ENCODE measurements at places on chromosomes 1 and 21.

GRCh38 chr1:245270063-245270462 lies 115.3 kb downstream of the KIF26B start:
- no peak for DNase-seq

GRCh38 chr1:184387476-184388318 lies 868 bp downstream of the C1orf21 start:
- DNase-seq = peak; percentile 42

DNA sequence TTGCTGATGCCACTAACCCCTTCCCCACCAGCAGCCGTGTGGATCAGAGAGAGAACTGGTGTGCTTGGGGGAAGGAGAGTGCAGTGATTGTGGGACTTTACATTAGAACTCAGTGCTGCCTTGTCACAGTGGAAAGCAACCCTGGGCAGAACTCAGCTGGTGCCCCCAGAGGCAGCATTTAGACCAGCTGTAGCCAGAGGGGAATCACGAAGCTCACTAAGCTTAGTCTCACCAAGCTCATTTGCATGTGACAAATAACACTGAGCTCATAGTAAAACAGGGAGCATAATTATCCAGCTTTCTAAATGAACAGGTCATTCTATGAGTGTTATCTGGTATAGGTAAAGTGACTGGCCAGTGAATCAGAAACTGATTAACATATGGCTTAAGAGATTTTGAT lies 9.8 kb upstream of the SMAP2 start:
- no peak for DNase-seq

DNA sequence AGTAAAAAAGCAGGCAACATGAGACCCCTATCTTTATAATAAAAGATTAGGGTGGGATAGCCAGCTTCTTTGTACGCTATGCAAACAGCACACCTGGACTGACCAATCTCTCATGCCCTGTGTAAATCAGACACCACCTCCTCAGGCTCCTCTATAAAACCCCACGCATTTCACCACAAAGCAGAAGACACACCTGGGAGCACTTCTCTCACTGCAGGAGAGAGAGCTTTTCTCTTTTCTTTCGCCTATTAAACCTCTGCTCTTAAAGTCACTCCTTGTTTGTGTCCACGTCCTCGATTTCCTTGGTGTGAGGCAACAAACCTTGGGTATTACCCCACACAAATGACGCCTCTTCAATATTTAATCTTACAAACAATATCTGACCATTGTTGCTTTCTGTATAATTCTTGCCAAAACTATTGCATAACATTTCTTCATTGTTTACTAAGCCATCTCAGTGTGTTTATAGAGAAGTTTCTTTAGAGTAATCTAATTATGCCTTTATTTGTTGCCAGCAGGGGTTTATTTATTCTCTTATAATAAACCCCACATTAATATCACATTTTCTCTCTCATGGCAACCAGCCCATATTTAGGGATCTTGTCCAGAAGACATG lies 31.6 kb upstream of the NUF2 start:
- DNase-seq = no peak

- DNase-seq = peak; percentile 38
Measured at GRCh38 chr1:222618880-222619596, 1.1 kb downstream of the MIA3 start.

- DNase-seq = peak; percentile 72
Measured at GRCh38 chr1:235093696-235094592, 34.7 kb downstream of the TOMM20 start.

GRCh38 chr21:15768853-15769252 lies 39.1 kb downstream of the USP25 start:
- no peak for DNase-seq

DNA sequence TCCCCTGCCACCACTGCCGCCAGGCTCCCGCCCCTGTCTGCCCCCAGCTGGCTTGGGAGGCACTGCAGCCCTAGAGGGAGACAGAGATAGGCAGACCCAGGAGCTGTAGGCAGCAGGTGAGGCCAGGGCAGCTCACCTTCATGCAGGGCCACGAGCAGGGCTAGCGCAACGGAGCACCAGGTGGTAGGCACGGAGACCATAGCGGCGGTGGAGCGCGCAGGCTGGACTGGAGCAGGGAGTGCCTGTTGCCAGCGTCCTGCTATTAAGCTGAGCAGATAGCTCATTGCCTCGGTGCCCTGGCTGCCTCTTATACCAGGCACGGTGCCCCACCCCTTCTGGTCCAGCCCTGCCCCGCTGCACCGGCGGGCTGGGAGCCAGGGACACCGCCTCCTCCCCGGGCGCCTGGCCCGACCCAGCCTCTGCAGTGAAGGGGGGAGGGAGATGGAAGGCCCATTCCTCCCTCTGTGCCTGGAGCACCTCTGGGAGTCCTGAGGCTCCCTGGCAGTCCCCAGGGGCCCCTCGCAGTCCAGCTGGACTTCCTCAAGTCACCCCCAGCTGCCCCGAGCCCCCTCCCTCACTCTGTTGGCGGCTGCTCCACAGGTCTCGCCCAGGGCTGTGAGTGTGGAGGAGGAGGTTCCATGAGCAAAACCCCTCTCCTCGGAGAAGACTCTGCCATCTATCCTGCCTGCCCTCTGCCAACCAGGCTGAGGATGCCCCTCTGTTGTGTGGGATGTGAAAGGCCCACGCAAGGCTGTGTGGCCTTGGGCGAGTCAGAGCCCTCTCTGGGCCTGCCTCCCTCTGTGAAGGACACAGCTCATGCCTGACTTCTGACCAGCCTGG lies at the start of gene EDN2:
Gene EDN2 (minus strand): TSS at position 282 of the 840 bp plus-strand sequence. CDS start 82 bp downstream, at position 200.
- DNase-seq = no peak

- DNase-seq = no peak
Measured at GRCh38 chr1:204684571-204685235, 835 bp downstream of the LRRN2 start.

DNA sequence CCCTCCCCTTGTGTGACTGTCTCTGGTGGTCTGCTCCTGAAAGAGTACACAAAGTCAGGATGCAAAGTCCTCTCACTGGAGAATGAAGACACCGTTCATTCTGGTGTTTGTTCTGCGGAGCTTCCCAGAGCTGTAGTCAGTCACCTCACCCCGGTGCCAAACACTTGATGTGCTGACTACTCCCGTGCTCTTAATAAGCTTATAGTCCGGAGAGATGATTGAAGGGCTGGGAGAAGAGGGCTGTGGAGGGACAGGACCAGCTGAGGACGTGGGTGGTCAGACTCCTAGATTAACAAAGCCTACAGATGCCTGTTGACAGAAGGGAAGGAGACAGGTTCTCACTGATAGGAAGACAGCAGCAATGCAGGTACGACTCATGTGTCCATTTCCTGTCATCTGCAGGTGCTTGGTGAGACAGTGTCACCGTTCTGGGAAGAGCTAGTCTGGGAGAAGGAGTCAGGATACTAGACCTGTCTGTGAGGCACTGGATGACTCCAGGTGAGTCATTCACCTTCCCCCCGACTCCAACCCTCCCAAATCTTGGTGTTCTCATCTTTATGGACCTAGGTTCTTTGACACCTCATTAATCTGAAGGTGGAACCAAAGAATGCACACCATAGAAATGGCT lies 40.4 kb upstream of the LRRN2 start:
- DNase-seq = no peak

GRCh38 chr1:84998642-84999280 lies 1.8 kb upstream of the MCOLN2 start:
- DNase-seq = peak; percentile 49

- no peak for DNase-seq
Measured at GRCh38 chr1:55203064-55203463, 12.1 kb downstream of the USP24 start.

DNA sequence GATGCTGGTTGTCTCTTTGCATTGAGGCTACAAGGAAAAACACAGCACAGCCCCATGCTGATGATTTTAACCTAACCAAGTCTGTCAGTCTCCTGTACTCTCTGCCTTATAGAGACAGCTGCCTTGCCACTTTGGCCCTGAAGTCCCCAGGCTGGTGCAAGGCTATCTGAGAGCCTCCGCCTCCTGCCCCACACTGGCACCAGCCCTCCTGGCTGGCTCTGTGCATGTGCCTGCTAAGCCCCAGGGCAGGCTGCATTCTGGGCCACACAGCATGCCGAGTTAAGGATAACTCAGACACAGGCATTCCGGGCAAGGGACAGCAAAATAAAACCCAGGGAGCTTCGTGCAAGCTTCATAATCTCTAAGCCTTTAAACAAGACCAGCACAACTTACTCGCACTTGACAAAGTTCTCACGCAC lies 910 bp downstream of the RUNX1 start:
- no peak for DNase-seq

- DNase-seq = no peak
Measured at GRCh38 chr1:86239894-86240293, 83.3 kb upstream of the COL24A1 start.

DNA sequence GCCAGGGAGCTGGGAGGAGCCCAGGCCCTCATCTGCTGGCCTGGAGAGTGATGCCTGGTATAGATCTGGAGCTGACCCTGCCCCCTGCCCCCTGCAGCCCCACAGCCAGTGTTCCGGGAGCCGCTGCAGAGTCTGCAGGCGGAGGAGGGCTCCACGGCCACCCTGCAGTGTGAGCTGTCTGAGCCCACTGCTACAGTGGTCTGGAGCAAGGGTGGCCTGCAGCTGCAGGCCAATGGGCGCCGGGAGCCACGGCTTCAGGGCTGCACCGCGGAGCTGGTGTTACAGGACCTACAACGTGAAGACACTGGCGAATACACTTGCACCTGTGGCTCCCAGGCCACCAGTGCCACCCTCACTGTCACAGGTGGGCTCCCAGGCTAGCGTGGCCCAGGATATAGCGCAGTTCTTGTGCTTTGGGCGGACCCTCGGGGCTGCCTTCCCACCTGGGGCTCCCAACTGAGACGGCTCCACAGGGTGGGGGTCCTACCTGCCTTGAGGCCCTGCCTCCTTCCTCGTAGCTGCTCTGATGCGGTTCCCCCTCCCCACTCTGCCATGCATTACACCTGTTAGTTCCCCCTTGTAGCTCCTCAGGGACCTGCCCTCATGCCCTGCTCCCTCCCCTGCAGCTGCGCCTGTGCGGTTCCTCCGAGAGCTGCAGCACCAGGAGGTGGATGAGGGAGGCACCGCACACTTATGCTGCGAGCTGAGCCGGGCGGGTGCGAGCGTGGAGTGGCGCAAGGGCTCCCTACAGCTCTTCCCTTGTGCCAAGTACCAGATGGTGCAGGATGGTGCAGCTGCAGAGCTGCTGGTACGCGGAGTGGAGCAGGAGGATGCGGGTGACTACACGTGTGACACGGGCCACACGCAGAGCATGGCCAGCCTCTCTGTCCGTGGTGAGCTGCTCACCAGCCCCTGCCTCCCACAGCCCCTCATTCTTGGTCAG lies 98.7 kb downstream of the OBSCN start:
- DNase-seq = no peak

- DNase-seq = no peak
Measured at GRCh38 chr1:208511242-208511860, 267.2 kb upstream of the PLXNA2 start.

DNA sequence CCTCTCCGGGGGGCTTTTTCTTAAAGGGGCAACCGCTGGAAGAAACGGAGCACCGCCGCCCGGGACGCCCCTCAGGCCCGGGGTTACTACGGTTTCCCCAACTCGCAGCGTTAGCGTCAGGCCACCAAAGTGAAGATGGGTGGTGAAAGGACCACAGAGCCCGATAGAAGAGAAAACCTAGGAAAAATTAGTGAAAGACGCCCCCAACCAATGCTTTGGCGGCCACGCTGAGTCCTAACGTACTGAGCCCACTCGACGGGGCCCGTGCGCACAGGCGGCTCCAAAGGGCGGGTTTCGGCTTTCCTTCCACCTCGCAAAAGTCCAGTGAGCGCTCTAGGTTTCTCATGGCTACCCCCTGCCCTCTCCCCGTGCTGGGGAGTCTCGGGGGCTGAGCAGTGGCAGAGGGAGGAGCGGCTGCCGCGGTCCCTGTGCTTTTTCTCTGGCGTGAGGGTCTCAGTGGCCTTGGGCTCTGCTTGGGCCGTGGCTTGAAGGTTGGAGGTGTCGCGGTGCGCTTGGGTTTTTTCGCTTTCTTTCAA lies 12.2 kb upstream of the SPEN start:
- DNase-seq = no peak

DNA sequence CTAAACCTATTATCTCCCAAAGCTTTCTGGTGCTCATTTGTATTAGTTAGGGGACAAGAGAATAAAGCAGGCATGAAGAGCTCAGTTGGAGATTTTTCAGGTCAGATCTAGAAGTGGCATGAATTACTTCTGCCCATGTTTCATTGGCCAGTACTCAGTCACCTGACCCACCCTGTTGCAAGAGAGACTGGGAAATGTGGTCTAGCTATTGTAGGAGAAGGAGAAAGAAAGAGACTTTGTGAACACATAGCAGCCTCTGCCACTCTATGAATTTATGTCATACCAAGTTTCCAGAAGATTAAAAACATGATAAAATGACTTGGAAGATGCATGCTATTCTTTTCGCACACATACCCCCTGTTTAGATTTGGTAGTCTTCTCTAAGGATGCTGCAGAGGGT lies 302.3 kb upstream of the RUNX1 start:
- no peak for DNase-seq

DNA sequence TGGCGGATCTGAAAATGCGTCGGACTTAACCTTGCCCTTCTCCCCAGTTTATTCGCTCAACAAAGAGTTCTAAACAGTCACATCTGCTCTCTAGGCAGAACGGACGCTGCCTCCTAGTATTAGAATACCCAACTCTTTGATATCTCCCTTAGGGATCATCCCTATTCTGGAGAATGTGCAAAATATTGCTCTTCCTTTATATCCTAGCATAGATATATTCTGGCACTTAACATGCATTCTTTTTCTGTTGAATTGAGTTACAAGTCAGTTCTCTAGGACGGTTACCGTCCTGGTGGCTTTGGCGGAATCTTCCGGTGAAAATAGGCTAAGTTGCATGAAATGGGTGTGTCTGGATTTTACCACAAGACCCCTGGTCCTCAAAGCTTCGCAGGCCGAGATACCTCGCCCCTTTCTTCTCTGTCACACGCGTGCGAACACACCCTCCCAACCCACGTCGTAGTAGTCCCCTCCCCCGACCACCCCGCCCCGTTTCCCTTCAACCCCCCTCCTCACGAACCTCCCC lies 501 bp upstream of the DNAJC6 start:
- no peak for DNase-seq

DNA sequence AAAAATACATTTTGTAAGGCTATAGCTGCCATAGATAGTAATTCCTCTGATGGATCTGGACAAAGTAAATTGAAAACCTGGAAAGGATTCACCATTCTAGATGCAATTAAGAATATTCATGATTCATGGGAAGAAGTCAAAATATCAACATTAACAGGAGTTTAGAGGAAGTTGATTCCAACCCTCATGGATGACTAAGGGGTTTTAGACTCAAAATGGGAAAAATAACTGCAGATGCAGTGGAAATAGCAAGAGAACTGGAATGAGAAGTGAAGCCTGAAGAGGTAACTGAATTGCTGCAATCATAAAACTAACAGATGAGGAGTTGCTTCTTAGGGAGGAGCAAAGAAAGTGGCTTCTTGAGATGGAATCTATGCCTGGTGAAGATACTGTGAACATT lies 230.8 kb downstream of the KCTD3 start:
- DNase-seq = no peak

- DNase-seq = peak; percentile 62
Measured at GRCh38 chr1:170967042-170967910, 31.9 kb downstream of the MROH9 start.

Data from astrocyte of the spinal cord (primary cell).